ENCODE measurements at places on chromosomes 2 and 18.

DNA sequence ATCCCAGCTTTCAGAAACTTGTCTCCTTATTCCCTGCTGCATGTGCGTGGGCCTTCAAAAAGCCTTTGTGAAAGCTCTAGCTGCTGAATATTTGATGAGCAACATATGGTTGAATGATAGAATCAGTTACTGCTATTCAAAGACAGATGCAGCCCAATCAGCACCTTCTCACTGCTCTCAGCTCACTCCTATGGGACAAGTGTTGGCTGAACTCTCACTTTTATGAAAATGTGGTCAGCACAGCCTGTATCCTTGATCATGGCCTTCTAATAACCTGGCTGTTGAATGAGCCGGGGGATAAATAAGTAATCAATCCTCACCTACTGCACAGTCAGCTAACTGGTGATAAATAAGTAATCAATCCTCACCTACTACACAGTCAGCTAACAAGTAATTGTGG, 103.2 kb downstream of the PIEZO2 start:
- no peak for DNase-seq

DNA sequence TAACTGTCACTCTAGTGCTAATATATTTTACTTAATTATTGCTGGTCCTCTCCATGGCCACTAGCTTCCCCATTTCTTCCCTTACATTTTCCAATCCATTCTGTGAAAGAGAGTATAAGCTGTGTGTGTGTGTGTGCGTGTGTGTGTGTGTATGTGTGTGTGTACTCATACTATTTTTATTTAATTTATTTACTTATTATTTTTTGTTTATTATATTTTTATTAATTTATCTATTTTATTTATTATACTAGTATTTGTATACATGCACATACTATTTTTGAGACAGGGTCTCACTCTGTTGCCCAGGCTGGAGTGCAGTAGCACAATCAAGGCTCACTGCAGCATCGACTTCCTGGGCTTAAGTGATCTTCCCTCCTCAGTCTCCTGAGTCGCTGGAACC, 59.6 kb downstream of the IKZF2 start:
- no peak for DNase-seq

- DNase-seq: no peak
These were observed 21.2 kb downstream of the AFF3 start for GRCh38 chr2:100121124-100121718.

DNA sequence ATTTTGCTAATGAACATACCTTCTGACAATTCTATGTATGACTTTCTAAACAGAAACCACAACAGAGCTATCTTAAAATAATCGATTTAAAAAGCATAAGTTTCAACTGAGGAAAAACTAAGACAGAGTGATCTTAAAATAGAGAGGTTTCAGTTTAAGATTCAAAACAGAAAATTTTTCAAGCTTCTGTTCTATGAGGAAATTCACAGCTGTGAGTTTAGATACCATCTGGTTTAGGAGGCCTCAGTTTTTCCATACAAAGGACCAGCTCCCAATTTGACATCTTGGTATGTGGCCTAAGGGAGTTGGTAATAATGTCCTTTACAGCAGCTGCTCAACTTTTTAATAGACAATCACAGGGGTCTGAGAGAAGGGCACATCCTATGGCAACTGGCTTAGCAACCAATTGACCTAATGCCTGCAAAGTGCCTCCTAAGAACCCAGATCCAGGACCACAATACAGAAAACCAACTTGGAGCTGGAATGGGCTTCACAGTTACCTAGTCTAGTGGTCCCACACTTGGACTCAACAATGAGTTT, 39.7 kb downstream of the MDH1 start:
- no peak for DNase-seq

GRCh38 chr2:235901243-235901642, 266.9 kb downstream of the GBX2 start:
- DNase-seq: no peak

GRCh38 chr2:215994911-215995310, 18.4 kb downstream of the MREG start:
- no peak for DNase-seq

- no peak for DNase-seq
These were observed 81.0 kb upstream of the BCL11A start for GRCh38 chr2:60634438-60634837.

GRCh38 chr2:61367177-61367576, 103.7 kb downstream of the USP34 start:
- DNase-seq: no peak

GRCh38 chr2:226310146-226310545, 489.5 kb downstream of the IRS1 start:
- no peak for DNase-seq

- DNase-seq: no peak
These were observed 165.3 kb downstream of the GALNT1 start for GRCh38 chr18:35746826-35747339.

Measured in SW 1271 (cell line).